Activated CD4-positive, alpha-beta memory T cell treated with anti-CD3 and anti-CD28 coated beads, Interleukin-2, amount 10 ng/mL, durations not matched to agents 7 days and 5 days (primary cell): ENCODE measurements at places on chromosomes 3 and 15. TPM values are rescaled to one million over a fixed set of nuclear protein-coding genes. Genes with fewer than 3 reads are reported as not detected.

Gene ASB14
- total RNA-seq, result not detected

Gene CELF6
- total RNA-seq, result 0.18 TPM

Gene UBA7
- 182 TPM for total RNA-seq

Gene ACSBG1
- total RNA-seq, result not detected

Gene IP6K2
- 52.7 TPM for total RNA-seq

DNA sequence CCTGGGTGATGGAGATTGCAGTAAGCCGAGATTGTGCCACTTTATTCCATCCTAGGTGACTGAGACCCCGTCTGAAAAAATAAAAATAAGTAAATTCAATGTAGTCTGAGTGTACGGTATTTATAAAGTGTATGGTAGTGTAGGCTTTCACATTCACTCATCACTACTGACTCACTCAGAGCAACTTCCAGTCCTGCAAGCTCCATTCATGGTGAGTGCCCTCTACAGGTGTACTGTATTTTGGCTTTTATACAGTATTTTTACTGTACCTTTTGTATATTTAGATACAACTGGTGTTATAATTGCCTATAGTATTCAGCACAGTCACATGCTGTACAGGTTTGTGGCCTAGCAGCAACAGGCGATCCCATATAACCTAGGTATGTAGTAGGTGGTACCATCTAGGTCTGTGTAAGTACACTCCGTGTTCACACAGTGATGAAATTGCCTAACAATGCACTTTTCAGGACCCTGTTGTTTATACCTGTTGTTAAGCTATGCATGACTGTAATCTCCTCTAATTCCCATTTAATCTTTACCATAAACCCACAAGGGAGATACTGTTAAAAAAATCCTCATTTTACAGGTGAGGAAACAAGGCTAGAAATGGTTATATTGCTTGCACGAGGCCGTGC lies 19.3 kb downstream of the CACNA1D start:
- H3K4me3 ChIP-seq, result no peak overlapping the region
- H3K27me3 ChIP-seq, result peaks cover 28% of the 10 kb centered on the region
- H3K4me1 ChIP-seq, result no peaks in the 10 kb centered on the region
- no peak overlapping the region for H3K27ac ChIP-seq
- no peaks in the 10 kb centered on the region for H3K36me3 ChIP-seq

- no peak overlapping the region for H3K27ac ChIP-seq
- H3K27me3 ChIP-seq, result no peaks in the 10 kb centered on the region
- no peak overlapping the region for H3K4me3 ChIP-seq
- no peak for DNase-seq
These were observed 581.8 kb upstream of the UBE2E2 start for GRCh38 chr3:22621205-22621809.

DNA sequence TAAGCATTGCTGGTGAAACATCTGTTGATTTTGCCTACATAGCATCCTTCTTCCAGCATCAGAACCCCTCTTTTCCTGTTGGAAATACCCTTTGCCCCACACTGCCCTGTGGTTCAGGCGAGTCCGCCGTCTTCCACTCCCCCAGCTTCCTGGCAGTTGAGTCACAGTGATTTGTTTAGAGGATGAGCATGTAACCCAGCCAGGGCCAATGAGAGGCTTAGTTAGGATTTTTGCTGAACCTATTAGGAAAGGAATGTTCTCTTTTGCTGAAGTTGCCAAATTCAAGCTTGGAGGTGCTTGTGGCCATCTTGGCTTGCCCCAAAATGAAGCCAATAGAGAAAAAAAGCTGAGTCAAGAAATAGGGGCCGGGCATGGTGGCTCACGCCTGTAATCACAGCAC lies 19.0 kb upstream of the MEX3B start:
- H3K4me3 ChIP-seq, result no peak overlapping the region
- H3K4me1 ChIP-seq, result no peaks in the 10 kb centered on the region
- no peak for DNase-seq
- peaks cover 22% of the 10 kb centered on the region for H3K27me3 ChIP-seq
- no peaks in the 10 kb centered on the region for H3K36me3 ChIP-seq

DNA sequence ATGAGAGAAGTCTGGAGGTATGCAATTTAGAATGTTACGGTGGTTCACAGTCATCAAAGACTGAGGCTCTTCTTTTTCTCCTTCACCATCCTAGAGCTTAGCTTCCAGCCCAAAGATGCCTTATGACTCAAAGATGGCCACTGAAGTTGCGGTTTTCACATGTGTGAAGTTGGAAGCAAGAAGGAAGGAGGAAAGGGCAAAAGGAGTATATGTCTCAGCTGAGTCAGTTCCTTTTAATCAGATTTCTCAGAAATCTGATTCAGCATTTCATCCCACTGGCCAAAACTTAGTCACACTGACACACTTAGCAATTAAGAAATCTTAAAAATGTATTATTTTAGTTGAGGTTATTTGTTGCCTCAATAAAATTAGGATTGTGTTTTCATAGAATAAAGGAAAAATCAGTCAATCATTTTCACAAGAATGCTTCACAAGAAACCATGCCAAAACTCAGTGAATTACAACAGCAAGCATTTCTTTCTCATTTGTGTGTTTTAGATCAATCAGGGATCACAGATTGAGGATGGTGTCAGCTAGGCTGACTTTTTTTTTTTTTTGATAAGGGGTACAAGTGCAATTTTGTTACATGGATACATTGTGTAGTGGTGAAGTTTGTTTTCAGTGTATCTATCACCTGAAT lies 211.1 kb upstream of the GADL1 start:
- peak; percentile 52 for DNase-seq
- H3K27me3 ChIP-seq, result no peaks in the 10 kb centered on the region
- no peak overlapping the region for H3K4me3 ChIP-seq

DNA sequence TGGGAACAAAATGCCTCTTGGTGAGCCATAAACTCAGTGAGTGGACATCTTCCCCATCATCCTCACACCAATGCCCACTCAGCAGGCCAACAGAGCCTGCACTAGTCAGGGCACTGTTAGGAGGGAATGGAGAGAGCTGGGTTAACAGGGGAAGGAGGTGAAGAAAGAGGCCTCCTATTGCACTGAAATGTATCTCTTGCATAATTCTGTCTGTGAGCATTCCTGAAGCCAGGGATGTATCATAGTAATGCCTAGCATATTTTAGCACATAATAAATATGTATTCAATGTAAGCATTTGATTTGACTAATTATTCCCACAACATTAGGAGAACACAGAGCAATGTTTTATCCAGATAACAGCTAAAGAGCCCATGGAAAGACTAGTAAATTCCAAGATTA lies 81.2 kb downstream of the ANO10 start:
- peaks cover 7% of the 10 kb centered on the region for H3K4me1 ChIP-seq
- no peak overlapping the region for H3K27ac ChIP-seq
- H3K4me3 ChIP-seq, result no peak overlapping the region
- H3K27me3 ChIP-seq, result no peaks in the 10 kb centered on the region

DNA sequence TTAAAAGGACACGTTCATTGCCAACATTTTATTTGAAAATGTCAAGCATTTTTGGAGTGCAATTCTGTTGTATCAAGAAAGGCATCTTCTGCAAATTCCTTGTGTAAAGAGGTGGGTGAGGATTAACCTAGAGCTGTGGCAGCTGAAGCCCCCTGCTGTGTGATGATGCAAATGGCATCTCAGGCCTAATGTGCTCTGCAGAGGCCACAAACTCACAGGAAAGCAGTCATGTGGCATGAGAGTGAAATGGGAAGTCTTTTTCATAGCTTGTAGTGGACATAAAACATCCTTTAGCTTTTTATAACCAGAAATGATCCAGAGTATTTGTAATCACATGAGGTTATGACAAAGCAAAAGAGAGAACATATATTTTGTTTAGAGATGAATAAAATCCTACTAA lies 6.4 kb downstream of the CADM2 start:
- no peak overlapping the region for H3K27ac ChIP-seq
- no peaks in the 10 kb centered on the region for H3K36me3 ChIP-seq
- H3K27me3 ChIP-seq, result peaks cover 16% of the 10 kb centered on the region
- DNase-seq, result no peak
- no peaks in the 10 kb centered on the region for H3K4me1 ChIP-seq

DNA sequence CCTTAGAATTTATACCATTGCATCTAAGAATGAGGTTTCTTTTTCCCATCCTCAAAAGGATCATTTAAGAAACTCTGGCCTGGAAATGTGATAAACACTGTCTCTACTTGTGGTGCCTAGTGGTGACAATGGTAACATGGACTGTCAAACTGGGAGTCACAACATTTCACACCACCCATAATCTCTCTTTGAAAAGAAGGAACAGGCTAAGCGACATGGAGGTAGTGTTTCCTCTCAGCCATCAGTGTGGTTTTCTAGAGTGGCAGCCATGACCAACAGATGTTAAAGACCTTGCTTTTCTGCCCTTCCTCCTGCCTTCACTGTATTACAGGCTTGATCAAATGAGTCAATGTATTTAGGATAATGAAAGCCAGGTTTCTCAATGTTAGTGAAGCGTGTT lies 283.1 kb upstream of the STAC start:
- H3K27ac ChIP-seq, result no peak overlapping the region
- H3K4me3 ChIP-seq, result no peak overlapping the region
- H3K4me1 ChIP-seq, result no peaks in the 10 kb centered on the region
- H3K27me3 ChIP-seq, result no peaks in the 10 kb centered on the region
- H3K36me3 ChIP-seq, result no peaks in the 10 kb centered on the region

- H3K36me3 ChIP-seq, result no peaks in the 10 kb centered on the region
- peak overlapping the region; percentile 86 for H3K4me3 ChIP-seq
- DNase-seq, result peak; percentile 36
- H3K4me1 ChIP-seq, result peaks cover 20% of the 10 kb centered on the region
- peaks cover 27% of the 10 kb centered on the region for H3K27me3 ChIP-seq
These were observed 976 bp downstream of the ABHD17C start for GRCh38 chr15:80695911-80696661.

DNA sequence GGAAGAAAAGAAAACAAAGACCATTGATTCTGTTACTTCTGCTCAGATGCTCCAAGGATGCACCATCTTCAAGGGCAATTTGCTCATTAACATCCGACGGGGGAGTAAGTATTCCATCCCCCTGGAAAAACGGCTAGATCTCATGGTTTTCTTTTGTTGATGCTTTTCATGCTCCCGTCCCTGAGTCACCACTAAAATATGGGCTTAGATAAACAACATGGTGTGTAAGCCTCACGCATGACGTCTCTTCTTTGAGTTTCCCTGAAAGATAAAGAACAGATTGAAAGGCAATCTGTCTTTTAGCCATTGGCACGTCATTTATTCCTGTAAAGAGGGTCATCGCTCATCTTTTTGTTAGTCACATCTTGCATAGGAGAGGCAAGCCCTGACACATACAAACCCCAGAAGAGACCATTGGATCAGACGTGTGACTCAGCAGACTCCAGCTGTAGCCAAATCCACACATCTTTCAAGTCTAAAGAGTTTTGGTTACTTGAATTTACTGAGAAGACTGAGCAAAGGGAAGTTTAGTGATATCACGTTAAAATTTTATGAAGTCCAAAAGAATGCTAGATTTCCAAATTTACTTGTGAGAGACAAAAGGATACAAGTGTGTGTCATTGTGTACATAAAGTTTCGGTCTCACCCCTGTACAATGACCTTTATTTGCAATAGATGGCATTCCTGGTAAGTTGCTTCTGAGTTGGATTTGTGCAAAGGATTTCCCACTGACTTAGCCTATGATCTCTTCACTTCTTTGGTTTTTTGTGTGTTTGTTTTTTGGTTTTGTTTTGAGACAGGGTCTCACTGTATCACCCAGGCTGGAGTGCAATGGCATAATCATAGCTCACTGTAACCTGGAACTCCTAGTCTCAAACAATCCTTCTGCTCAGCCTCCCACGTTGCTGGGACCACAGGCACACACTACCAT lies 110.5 kb downstream of the PGPEP1L start:
- peaks cover 9% of the 10 kb centered on the region for H3K4me1 ChIP-seq
- H3K4me3 ChIP-seq, result no peak overlapping the region
- H3K27ac ChIP-seq, result no peak overlapping the region
- H3K36me3 ChIP-seq, result no peaks in the 10 kb centered on the region
- DNase-seq, result no peak

- H3K27ac ChIP-seq, result no peak overlapping the region
- no peak for DNase-seq
These were observed 54.5 kb upstream of the FNDC3B start for GRCh38 chr3:171984883-171985282.

DNA sequence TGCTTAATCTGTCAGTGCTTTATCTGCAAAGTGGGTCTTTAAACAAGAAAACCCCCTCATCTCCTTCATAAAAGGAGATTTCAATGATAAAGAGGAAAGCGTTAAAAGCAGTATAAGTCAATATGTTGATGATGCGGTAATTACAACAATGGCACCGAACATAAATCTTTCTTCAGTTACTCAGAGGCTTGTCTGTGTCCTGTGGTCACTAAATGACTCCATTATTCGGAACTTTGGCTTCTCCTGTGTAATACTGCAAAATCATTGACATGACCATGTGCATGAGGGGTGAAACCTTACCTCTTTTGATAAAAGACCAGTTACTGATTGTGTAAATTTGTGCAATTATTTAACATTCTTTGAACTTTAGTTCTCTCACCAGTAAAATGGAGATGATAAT lies 4.8 kb upstream of the USP3 start:
- no peak overlapping the region for H3K4me3 ChIP-seq
- H3K27me3 ChIP-seq, result no peaks in the 10 kb centered on the region
- H3K4me1 ChIP-seq, result peaks cover 67% of the 10 kb centered on the region
- no peaks in the 10 kb centered on the region for H3K36me3 ChIP-seq

GRCh38 chr3:43505351-43505750 lies 116.5 kb downstream of the ANO10 start:
- H3K4me1 ChIP-seq, result peaks cover 33% of the 10 kb centered on the region
- peaks cover 8% of the 10 kb centered on the region for H3K36me3 ChIP-seq
- H3K4me3 ChIP-seq, result no peak overlapping the region
